Stimulated activated CD4-positive, alpha-beta T cell treated with anti-CD3 and anti-CD28 coated beads, Interleukin-4, amount 100 ng/mL, for 1 hour (primary cell): ENCODE measurements at places on chromosomes 4 and X.

- DNase-seq, result no peak
These were observed 109.6 kb downstream of the EFNB1 start for GRCh38 chrX:68938244-68939004.

DNA sequence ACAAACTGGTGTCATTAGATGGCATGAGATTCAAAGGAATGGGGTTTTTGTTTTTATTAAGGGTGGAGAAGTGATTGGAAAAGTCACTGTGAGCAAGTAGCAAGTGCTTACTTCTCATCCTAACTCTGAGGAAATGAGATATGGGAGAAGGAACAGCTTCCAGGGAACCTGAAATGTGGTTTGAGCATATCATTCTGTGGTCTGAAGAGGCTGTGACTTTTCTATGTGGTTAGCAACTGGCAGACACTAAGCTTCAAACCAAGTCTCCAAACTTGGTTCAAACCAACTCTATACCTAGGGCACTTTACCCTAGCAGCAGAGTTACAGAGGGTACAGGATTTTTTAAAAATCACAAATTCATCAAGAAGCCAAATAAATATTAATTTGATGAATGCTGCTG lies 58.2 kb downstream of the DCLK2 start:
- DNase-seq, result no peak

DNA sequence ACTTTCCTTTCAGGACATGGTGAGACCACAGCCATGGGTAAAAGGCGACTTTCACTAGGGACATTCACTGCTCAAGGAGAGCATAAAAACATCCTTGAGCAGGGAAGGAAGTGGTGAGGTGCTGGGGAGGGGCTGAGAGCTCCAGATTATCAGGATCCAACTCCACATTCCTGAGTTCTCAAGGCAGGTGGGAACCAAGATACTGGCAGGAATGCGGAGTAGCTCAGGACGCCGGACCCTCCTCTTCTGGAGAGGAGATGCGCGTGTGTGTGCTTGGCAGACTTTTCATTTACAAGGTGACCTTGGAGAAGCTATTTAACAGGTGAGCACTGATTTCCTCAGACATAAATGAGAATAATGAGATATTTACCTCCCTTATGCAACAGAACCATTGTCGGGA lies 41.3 kb upstream of the TXK start:
- no peak for DNase-seq

DNA sequence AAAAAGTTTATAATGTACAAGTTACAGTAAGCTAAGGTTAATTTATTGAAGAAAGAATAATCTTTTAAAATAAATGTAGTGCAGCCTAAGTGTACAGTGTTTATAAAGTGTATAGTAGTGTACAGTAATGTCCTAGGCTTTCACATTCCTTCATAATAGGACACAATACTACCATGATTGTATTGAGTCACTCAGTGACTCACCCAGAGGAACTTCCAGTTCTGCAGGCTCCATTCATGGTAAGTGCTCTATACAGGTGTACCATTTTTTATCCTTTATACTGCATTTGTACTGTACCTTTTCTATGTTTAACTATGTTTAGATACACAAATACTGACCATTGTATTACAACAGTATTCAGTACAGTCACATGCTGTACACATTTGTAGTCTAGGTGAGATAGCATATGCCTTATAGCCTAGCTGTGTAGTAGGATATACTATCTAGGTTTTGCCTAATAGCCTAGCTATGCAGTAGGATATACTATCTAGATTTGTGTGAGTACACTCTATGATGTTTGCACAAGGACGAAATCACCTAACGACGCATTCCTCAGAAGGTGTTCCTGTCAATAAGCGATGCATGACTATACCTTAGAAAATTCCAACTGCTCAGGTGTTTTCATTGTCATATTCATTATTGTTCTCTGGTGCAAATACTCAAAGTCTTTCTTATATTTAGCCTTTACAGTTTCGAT lies 5.5 kb upstream of the TMEM255A start:
- no peak for DNase-seq

GRCh38 chr4:88600176-88600838 lies 8.0 kb downstream of the HERC3 start:
- no peak for DNase-seq

- DNase-seq, result no peak
These were observed 8.6 kb downstream of the SHOX start for GRCh38 chrX:639151-639550.

DNA sequence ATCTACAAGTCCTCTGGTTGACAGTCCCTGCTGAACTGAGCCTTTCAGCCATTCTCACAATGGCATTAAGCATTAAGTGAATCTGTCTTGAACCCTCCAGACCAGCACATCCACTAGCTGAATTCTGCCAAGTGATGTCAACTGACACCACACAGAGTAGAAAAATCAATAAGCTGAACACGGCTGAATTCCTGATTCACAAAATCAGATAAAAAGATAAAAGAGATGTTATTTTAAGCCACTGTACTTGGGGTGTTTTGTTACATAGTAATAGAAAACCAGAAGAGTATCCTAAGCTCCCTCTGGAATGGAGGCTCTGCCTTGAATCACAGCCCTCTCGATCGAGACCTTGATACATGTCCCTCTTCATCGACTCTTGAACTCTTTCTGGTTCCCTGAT lies 336.5 kb downstream of the DMD start:
- no peak for DNase-seq

GRCh38 chr4:106773076-106773905 lies 262.8 kb downstream of the DKK2 start:
- DNase-seq, result no peak

- no peak for DNase-seq
These were observed 1.4 kb downstream of the COQ2 start for GRCh38 chr4:83283181-83283580.
